Activated CD4-positive, alpha-beta T cell treated with anti-CD3 and anti-CD28 coated beads for 36 hours (primary cell): ENCODE measurements at places on chromosomes 6 and 20. TPM values are rescaled to one million over a fixed set of nuclear protein-coding genes. Genes with fewer than 3 reads are reported as not detected.

ADTRP gene
- 29.6 TPM for total RNA-seq

GRCh38 chr6:27957516-27957915 lies 475 bp downstream of the OR2B6 start:
- H3K27me3 ChIP-seq: peaks cover 37% of the 10 kb centered on the region
- DNase-seq: no peak
- no peak overlapping the region for H3K27ac ChIP-seq
- no peaks in the 10 kb centered on the region for H3K36me3 ChIP-seq
- H3K4me1 ChIP-seq: no peaks in the 10 kb centered on the region

- no peaks in the 10 kb centered on the region for H3K27me3 ChIP-seq
- no peak overlapping the region for H3K4me3 ChIP-seq
- no peak for DNase-seq
These were observed 36.8 kb downstream of the GFOD1 start for GRCh38 chr6:13450628-13451027.

DNA sequence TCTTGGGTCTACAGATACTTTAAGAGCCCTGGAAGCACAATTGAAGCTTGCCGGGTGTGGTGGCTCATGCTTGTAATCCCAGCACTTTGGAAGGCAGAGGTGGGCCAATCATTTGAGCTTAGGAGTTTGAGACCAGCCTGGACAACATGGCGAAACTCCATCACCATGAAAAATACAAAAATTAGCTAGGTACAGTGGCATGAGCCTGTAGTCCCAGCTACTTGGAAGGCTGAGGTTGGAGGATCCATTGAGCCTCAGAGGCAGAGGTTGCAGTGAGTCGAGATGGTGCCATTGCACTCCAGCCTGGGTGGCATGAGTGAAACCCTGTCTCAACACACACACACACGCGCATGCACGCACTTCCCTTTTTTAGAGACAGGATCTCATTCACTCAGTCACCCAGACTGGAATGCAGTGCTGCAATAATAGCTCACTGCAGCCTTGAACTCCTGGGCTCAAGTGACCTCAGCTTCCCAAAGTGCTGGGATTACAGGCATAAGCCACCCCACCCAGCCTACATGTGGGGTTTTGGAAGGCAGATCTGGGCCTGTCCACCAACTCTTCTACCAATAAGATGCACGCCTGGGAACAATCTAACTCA lies 182.5 kb upstream of the JARID2 start:
- no peaks in the 10 kb centered on the region for H3K27me3 ChIP-seq
- DNase-seq: no peak
- no peak overlapping the region for H3K27ac ChIP-seq
- peaks cover 8% of the 10 kb centered on the region for H3K4me1 ChIP-seq
- H3K36me3 ChIP-seq: no peaks in the 10 kb centered on the region
- no peak overlapping the region for H3K4me3 ChIP-seq

DNA sequence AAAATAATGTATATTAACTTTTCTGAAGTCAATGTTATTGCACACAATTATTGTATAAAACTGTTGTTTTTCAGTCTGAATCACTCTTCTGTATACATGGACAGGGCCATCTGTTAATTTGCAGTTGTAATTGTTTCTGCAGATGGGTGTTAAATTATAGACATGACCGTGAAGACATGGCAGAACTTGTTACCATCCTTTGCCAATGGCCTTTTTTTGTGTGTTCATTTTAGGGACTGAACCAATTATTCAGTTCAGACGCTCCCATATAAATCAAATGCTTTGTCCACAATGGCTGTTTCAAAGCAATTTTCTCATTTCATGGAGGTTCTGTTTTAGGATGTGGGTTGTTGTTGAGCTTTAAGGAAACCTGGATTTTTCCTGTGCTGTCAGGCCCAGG lies 533.7 kb downstream of the DOK5 start:
- H3K4me3 ChIP-seq: no peak overlapping the region
- DNase-seq: no peak
- H3K4me1 ChIP-seq: no peaks in the 10 kb centered on the region
- H3K27ac ChIP-seq: no peak overlapping the region
- H3K36me3 ChIP-seq: no peaks in the 10 kb centered on the region

GRCh38 chr6:13296536-13296997 lies 31.8 kb downstream of the TBC1D7 start:
- H3K36me3 ChIP-seq: peaks cover 57% of the 10 kb centered on the region
- DNase-seq: no peak
- H3K4me1 ChIP-seq: no peaks in the 10 kb centered on the region
- no peaks in the 10 kb centered on the region for H3K27me3 ChIP-seq

GRCh38 chr20:56683077-56683865 lies 54.2 kb downstream of the TFAP2C start:
- no peak overlapping the region for H3K4me3 ChIP-seq
- no peaks in the 10 kb centered on the region for H3K4me1 ChIP-seq
- peaks cover 8% of the 10 kb centered on the region for H3K27me3 ChIP-seq
- no peak overlapping the region for H3K27ac ChIP-seq

- H3K36me3 ChIP-seq: no peaks in the 10 kb centered on the region
- no peak overlapping the region for H3K4me3 ChIP-seq
- no peak for DNase-seq
- peaks cover 2% of the 10 kb centered on the region for H3K27me3 ChIP-seq
These were observed 47.9 kb upstream of the CCDC167 start for GRCh38 chr6:37547564-37548061.

- H3K4me1 ChIP-seq: peaks cover 6% of the 10 kb centered on the region
- H3K27me3 ChIP-seq: peaks cover 7% of the 10 kb centered on the region
- H3K36me3 ChIP-seq: peaks cover 4% of the 10 kb centered on the region
- no peak overlapping the region for H3K4me3 ChIP-seq
- no peak for DNase-seq
- H3K27ac ChIP-seq: no peak overlapping the region
These were observed 6.1 kb downstream of the NINL start for GRCh38 chr20:25579081-25579770.

DNA sequence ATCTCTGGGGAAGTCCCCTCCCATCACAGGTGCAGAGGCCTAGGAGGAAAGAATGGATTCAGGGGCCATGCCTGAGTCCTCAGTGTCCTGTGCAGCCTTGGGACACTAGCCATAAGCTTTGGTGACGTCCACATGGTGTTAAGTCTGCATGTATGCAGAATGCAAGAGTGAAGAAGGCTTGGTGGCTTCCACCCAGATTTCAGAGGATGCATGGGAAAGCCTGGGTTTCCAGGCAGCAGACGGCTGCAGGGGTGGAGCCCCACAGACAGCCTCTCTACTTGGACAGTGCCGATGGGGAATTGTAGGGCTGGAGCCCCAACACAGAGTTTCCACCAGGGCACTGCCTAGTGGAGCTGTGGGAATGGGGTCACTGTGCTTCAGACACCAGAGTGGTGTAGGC lies 117.1 kb upstream of the NRN1 start:
- H3K27me3 ChIP-seq: peaks cover 12% of the 10 kb centered on the region
- H3K4me3 ChIP-seq: no peak overlapping the region
- H3K36me3 ChIP-seq: no peaks in the 10 kb centered on the region
- H3K4me1 ChIP-seq: no peaks in the 10 kb centered on the region

DNA sequence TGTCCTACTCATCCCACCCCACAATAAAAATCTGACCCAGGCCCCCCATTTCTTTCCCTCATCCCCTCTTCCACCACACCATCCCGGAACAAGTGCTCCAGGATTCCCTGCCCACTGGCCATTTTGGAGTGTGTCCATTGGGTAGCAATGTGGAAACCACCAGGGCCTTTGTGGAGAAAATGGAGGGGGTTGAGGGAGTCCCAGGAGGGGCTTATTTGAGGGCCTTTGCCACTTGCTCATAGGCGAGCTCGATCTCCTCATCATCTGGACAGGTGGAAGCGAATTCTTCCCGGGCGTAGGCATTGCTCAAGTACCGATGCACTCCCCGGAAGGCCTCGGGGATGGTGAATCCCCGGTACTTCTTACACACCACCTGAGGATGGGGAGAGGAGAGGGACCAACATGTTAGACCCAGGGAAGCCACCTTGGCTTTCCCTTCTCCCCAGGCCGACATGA lies 1.6 kb upstream of the DDAH2 start:
- no peaks in the 10 kb centered on the region for H3K27me3 ChIP-seq
- peak overlapping the region; percentile 69 for H3K4me3 ChIP-seq
- no peak overlapping the region for H3K27ac ChIP-seq

GRCh38 chr6:150992703-150993102 lies 127.2 kb downstream of the MTHFD1L start:
- peaks cover 57% of the 10 kb centered on the region for H3K36me3 ChIP-seq
- H3K27me3 ChIP-seq: no peaks in the 10 kb centered on the region

DNA sequence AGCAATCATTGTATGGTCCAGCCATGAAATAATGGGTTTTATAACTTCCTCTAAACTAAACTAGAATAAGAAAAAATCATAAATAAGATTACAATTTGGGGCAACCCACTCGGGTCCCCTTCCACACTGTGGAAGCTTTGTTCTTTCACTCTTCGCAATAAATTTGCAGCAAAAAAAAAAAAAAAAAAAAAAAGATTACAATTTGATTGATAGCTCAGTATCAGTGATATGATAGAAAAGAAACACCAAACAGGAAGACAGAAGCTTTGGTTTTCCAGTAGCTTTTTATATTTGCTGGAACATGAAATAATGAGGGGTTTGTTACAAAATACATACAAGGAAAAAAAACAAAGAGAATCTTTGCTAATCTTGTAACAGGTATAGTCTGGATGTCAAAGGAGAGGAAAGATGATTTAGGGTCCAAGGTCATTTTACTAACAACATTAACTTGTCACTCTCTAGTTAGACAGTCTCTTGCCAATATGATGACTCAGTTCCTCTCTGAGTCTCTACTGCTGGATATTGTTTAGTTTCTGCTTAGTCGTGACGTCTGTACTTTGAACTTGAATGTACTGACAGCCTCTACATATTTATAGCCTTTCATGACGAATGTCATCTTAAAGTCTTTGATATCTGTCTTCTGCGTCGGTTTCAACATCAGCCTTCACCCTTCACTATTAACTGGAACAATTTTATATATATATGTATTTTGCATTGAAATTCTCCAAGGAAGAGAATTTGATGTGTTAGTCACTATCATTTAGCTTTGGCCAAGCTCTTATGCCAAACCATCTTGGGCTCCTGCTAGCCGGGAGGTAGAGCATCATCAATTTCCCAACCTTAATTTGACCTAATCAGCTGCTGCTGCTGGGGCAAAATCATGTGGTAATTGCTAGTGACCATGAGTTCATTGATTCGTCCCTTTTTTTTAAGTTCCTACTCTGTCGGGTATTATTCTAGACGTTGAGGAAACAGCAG lies 213.1 kb upstream of the STXBP5 start:
- H3K27me3 ChIP-seq: no peaks in the 10 kb centered on the region
- no peaks in the 10 kb centered on the region for H3K4me1 ChIP-seq
- DNase-seq: no peak
- H3K27ac ChIP-seq: no peak overlapping the region
- H3K4me3 ChIP-seq: no peak overlapping the region
- no peaks in the 10 kb centered on the region for H3K36me3 ChIP-seq

DNA sequence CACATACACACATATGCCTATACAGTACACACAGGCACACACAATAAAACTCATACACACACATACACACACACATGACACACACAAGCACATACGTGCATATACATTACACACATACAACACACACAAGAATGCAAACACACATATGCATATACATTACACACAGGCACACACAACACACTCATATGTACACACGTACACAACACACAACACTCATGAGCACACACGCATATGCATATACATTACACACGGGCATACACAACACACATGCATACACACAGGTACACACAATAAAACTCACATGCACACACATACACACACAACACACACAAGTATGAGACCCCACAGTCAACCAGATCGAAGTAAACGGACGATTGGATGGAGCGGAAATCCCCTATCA lies 238.2 kb downstream of the ERMARD start:
- H3K4me3 ChIP-seq: peak overlapping the region; percentile 58
- DNase-seq: no peak

ZBP1 gene
- 1.4 TPM for total RNA-seq

- no peak overlapping the region for H3K4me3 ChIP-seq
- no peak for DNase-seq
These were observed 146.2 kb downstream of the COL21A1 start for GRCh38 chr6:56101141-56101553.

GRCh38 chr20:13297147-13297899 lies 76.2 kb downstream of the ISM1 start:
- no peak for DNase-seq
- H3K27ac ChIP-seq: no peak overlapping the region
- no peak overlapping the region for H3K4me3 ChIP-seq
- no peaks in the 10 kb centered on the region for H3K4me1 ChIP-seq
- no peaks in the 10 kb centered on the region for H3K36me3 ChIP-seq
- H3K27me3 ChIP-seq: no peaks in the 10 kb centered on the region

SIGLEC1 gene
- not detected for total RNA-seq

- H3K36me3 ChIP-seq: no peaks in the 10 kb centered on the region
- peaks cover 40% of the 10 kb centered on the region for H3K4me1 ChIP-seq
- peak overlapping the region; percentile 49 for H3K4me3 ChIP-seq
- no peak overlapping the region for H3K27ac ChIP-seq
- H3K27me3 ChIP-seq: peaks cover 77% of the 10 kb centered on the region
- no peak for DNase-seq
These were observed 3.9 kb downstream of the NR2E1 start for GRCh38 chr6:108169464-108170331.

DNA sequence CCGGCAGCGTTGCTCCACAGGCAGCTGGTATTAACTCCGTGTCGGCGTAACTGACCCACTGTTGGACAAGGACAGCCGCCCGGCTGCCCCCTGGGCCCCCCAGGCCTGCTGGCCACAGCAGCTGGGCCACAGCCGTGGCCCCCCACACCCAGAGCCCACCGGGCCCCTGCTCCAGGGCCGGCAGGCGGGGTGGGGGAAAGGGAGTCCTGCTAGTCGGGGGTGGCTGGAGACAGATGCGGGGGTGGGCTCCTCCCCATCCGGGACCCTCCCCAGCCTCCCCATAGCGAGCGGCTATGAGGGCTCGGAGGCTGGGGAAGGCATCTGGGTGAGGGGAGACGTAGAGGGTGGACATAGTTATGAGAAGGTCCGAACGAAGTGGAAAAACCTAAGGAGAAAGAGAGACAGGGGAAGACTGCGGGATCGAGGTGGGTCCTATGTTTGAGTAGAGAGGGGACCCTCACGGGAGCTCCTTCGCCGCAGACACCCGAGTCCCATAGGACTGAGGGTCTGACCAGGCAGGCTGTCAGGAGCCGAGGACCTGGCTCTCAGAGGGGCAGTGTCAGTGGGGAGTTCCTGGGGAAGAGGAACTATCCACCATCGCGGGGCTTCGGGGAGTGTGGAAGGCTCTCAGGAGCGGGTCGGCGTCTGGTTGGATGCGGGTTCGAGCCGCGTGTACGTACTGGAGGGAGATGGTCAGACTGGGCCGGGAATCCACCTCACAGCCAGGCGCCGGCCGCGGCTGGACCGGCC lies 511 bp downstream of the VARS1 start:
- H3K4me3 ChIP-seq: peak overlapping the region; percentile 95
- peak overlapping the region; percentile 95 for H3K27ac ChIP-seq
- DNase-seq: no peak
- peaks cover 49% of the 10 kb centered on the region for H3K4me1 ChIP-seq

- no peak overlapping the region for H3K4me3 ChIP-seq
- no peak overlapping the region for H3K27ac ChIP-seq
- DNase-seq: no peak
- no peaks in the 10 kb centered on the region for H3K4me1 ChIP-seq
These were observed 250.8 kb downstream of the LAMA2 start for GRCh38 chr6:129133770-129134192.

GRCh38 chr6:148736774-148737412 lies 9.9 kb upstream of the UST start:
- no peaks in the 10 kb centered on the region for H3K36me3 ChIP-seq
- H3K27me3 ChIP-seq: peaks cover 7% of the 10 kb centered on the region
- no peak overlapping the region for H3K27ac ChIP-seq

GRCh38 chr6:164296411-164296810 lies 881.9 kb downstream of the QKI start:
- H3K4me1 ChIP-seq: no peaks in the 10 kb centered on the region
- no peak overlapping the region for H3K27ac ChIP-seq
